ENCODE measurements at places on chromosomes 1 and 21.

DNA sequence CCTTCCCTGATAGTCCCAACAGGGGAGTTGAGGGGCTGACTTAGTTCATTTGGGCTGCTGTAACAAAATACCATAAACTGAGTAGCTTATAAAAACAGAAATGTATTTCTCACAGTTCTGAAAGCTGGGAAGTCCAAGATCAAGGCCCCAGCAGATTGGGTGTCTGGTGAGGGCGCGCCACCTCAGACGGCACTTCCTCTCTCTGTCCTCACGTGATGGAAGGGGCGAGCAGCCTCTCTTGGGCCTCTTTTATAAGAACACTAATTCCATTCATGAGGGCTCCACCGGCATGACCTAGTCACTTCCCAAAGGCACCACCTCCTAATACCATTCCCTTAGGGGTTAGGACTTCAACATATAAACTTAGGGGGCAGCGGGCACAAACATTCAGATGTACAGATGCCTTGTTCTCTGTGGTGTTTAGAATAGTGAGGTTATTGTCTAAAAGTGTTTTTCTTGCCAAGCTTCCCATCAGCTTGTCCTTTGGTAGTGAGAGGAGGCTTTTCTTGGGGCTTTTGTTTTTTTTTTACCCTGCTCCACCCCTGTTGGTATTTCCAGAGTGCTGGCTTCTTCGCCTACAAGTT is 20.3 kb downstream of the NIPAL3 start:
- DNase-seq: no peak

DNA sequence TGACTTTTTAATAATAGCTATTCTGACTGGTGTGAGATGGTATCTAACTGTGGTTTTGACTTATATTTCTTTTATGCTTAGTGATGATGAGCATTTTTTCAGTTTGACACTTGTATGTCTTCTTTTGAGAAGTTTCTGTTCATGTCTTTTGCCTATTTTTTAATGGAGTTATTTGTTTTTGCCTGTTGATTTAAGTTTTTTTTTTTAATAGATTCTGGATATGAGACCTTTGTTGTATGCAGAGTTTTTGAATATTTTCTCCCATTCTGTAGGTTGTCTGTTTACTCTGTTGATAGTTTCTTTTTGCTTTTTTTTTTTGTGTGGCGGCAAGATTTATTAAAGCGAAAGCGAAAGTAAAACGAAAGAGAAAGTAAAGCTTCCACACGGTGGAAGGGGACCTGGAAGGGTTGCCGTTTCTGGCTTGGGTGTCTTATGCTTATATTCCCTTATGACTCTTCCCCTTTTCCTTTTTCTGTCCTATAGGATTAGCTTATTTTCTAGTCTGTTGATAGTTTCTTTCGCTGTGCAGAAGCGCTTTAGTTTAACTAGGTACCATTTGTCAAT is 67.6 kb downstream of the TBX19 start:
- DNase-seq: no peak

GRCh38 chr1:147171399-147172167 is 687 bp downstream of the PRKAB2 start:
- DNase-seq: no peak

DNA sequence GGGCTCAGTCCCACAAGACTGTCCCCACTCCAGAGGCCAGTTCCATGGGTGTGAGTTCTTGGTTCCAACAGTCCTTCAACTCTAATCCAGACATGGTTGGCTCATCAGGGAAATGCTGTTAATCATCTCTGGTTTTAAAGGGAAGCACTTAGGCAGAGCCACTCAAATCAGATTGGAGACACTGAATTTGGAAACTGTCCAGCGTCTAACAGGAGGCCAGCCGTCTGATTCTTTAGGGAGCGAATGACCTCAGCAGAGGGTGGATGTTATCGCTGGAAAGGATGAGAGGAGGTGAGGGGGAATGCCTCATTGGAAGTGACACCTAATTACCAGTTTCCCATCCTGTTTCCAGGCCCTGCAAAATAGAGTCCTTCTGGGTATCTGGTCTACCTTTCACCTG is 22.8 kb upstream of the LRRC38 start:
- DNase-seq: no peak

DNA sequence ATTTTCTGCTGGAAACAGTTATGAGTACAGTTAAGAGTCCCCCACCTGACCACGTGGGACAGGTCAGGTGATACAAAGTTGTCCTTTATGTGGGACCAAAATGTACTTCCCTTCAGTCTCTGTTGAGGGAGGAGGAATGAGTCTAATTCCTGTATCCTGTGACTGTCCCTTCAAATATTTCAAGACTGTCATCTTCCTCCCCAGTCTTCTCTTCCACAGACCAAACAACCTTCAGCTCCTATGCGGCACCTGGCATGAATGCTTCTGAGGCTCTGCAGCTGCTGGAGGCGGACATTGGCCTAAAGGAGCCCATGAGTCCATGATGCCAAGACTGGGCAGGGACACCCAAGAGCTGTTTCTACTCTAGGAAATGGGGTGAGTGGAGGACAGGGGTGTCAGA is 72.1 kb upstream of the SIM2 start:
- no peak for DNase-seq

GRCh38 chr1:198611219-198611618 is 27.6 kb upstream of the PTPRC start:
- no peak for DNase-seq

DNA sequence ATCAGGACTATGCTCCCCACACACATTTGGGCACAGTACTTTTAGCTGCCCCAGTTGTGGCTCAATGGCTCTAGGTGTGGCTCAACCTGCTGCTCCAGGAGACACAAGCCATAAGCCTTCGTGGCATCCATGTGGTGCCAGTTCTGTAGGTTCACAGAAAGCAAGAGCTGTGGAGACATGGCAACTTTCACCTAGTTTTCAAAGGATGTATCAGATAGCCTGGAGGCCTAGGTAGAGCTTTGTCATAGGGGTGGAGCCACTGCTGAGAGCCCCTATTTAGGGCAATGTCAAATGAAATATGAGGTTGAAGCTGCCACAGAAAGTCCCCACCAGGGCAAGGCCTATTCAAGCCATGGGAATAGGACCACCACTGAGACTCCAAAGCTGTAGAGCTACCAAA is 210.5 kb downstream of the LMO4 start:
- no peak for DNase-seq

GRCh38 chr1:192668409-192668983 is 32.5 kb downstream of the RGS13 start:
- no peak for DNase-seq

Measured in activated T-cell treated with anti-CD3 and anti-CD28 coated beads, Interleukin-2, amount 50 U/mL, for 48 hours (primary cell).